ENCODE measurements at places on chromosomes 7 and 10. TPM values are rescaled to one million over a fixed set of nuclear protein-coding genes. Genes with fewer than 3 reads are reported as not detected.

PLEKHS1 gene
- not detected for total RNA-seq

DNA sequence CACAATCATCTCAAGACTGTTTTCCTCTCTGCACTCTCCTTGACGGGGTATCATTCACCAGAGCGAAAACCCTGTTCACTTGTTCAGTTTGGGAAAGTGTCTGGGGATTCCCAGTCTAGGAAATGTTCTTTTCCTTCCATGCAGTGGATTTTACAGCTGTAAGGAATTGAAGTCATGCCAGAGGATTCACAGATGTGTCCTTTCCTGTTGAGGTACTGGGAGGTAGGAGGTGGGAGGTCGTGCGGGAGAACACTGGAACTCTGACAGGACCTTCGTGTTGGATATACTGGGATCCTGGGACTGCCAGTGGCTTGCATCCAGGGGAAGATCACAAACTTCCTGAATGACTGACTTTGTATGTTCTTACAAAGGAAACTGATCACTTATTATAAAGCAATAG lies 185.5 kb downstream of the BMPER start:
- H3K36me3 ChIP-seq, result no peaks in the 10 kb centered on the region
- no peak overlapping the region for H3K4me3 ChIP-seq
- no peaks in the 10 kb centered on the region for H3K27me3 ChIP-seq
- no peak overlapping the region for H3K27ac ChIP-seq

- H3K4me3 ChIP-seq, result no peak overlapping the region
- DNase-seq, result no peak
- no peaks in the 10 kb centered on the region for H3K36me3 ChIP-seq
- no peaks in the 10 kb centered on the region for H3K27me3 ChIP-seq
- H3K4me1 ChIP-seq, result no peaks in the 10 kb centered on the region
Measured at GRCh38 chr7:51144178-51144577, 172.4 kb downstream of the COBL start.

DNA sequence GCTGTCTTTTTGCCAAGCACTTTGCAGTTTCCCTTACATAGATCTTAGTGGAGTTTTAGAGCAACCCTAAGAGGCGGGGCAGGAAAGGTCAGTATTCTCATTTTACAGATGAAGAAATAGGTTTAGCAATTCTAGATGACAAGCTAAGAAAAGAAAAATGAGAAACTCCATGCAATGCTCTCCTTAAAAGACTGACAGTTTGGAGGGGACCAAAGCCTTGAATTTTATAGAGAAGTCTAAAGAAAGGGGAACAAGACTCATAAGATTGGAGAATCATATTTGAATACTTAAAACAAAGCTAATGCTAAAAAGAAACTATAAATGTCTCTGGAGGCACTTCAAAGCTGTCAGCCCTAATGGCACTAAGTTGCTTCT lies 19.6 kb downstream of the CEP55 start:
- DNase-seq, result no peak
- H3K4me1 ChIP-seq, result no peaks in the 10 kb centered on the region
- no peaks in the 10 kb centered on the region for H3K36me3 ChIP-seq
- H3K27ac ChIP-seq, result no peak overlapping the region

- H3K4me1 ChIP-seq, result no peaks in the 10 kb centered on the region
- no peaks in the 10 kb centered on the region for H3K36me3 ChIP-seq
- no peaks in the 10 kb centered on the region for H3K27me3 ChIP-seq
- DNase-seq, result no peak
- no peak overlapping the region for H3K27ac ChIP-seq
Measured at GRCh38 chr7:49850921-49851613, 77.6 kb downstream of the VWC2 start.

GRCh38 chr7:55189146-55189766 lies 170.4 kb downstream of the EGFR start:
- H3K4me1 ChIP-seq, result no peaks in the 10 kb centered on the region
- peaks cover 3% of the 10 kb centered on the region for H3K27me3 ChIP-seq
- no peak for DNase-seq
- H3K36me3 ChIP-seq, result no peaks in the 10 kb centered on the region
- H3K4me3 ChIP-seq, result no peak overlapping the region
- H3K27ac ChIP-seq, result no peak overlapping the region

LRRD1 gene
- total RNA-seq, result not detected

SCART1 gene
- 1.4 TPM for total RNA-seq

- H3K4me3 ChIP-seq, result no peak overlapping the region
- H3K27me3 ChIP-seq, result no peaks in the 10 kb centered on the region
- DNase-seq, result no peak
Measured at GRCh38 chr10:57769298-57769697, 498.4 kb downstream of the IPMK start.

- no peaks in the 10 kb centered on the region for H3K4me1 ChIP-seq
- DNase-seq, result no peak
- no peaks in the 10 kb centered on the region for H3K27me3 ChIP-seq
- no peak overlapping the region for H3K4me3 ChIP-seq
- H3K36me3 ChIP-seq, result no peaks in the 10 kb centered on the region
- no peak overlapping the region for H3K27ac ChIP-seq
Measured at GRCh38 chr10:79161557-79161956, 92.8 kb downstream of the ZMIZ1 start.

GRCh38 chr10:11150879-11151415 lies 133.3 kb downstream of the CELF2 start:
- peaks cover 98% of the 10 kb centered on the region for H3K4me1 ChIP-seq
- no peaks in the 10 kb centered on the region for H3K27me3 ChIP-seq
- DNase-seq, result no peak

MBL2 gene
- total RNA-seq, result not detected

GRCh38 chr10:71705582-71705981 lies 14.0 kb downstream of the C10orf105 start:
- no peak overlapping the region for H3K27ac ChIP-seq
- no peaks in the 10 kb centered on the region for H3K27me3 ChIP-seq
- no peak for DNase-seq
- H3K4me3 ChIP-seq, result no peak overlapping the region
- peaks cover 16% of the 10 kb centered on the region for H3K4me1 ChIP-seq
- no peaks in the 10 kb centered on the region for H3K36me3 ChIP-seq

GRCh38 chr7:21243265-21243664 lies 184.6 kb upstream of the SP4 start:
- H3K27me3 ChIP-seq, result peaks cover 5% of the 10 kb centered on the region
- no peak overlapping the region for H3K27ac ChIP-seq
- no peaks in the 10 kb centered on the region for H3K4me1 ChIP-seq

ASB10 gene
- total RNA-seq, result not detected

DNA sequence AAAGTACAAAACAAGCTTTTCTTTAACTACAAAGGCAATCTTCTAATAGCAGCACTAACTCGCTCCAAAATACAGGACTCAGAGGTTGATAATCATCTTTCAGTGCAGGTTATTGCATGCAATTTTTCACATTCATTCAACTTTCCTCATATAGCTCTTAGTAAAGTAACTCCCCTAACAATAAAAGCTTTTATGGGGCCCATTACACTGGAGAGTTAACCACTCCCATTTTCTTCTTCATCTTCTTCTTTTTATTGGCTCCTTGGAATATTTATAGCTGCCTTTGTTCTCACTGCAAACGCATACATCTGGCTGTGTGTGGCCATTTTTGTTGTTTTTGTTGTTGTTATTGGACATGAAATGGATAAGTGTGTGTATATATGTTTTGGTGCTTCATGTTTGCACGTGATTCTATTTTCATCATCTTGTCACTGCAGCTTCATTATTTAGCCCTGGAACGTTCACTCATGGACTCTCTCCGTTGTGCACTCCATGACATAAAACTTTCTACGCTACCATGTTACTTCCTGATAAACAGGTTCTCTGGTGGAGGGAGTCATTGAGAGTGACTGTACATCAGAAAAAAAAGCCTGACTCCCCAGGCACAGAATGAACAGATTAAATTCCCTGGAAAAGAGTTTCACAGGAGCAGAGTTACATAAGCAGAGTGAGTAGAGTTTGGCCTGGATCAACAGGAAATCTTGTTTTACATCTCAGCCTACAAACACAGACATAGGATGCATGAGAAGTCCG lies 236.4 kb upstream of the SP4 start:
- H3K4me3 ChIP-seq, result no peak overlapping the region
- H3K36me3 ChIP-seq, result no peaks in the 10 kb centered on the region
- DNase-seq, result no peak
- H3K27ac ChIP-seq, result no peak overlapping the region
- no peaks in the 10 kb centered on the region for H3K4me1 ChIP-seq

DNA sequence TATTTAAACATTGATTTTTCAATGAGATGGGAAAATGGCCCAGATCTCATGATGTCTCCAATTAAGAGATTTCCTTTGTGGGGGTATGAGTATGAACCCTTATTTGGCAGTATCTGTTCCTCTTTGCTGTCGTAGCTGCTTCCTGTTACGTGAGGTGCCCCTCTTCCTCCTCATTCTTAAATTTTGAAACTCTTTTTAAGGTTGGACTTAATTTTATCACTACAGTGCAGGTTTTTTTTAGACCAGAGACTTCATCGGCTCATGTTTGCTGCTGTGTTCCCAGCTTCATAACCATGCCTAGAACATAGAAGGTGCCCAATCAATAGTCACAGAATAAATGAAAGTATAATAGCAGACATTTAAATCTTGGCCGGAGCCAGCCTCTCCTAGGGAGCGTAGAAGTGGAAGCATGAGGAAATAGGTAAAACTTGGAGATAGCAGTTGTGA lies 2.4 kb downstream of the MIOS start:
- H3K4me1 ChIP-seq, result peaks cover 47% of the 10 kb centered on the region
- no peak overlapping the region for H3K27ac ChIP-seq
- no peaks in the 10 kb centered on the region for H3K27me3 ChIP-seq
- peak overlapping the region; percentile 2 for H3K4me3 ChIP-seq
- H3K36me3 ChIP-seq, result peaks cover 4% of the 10 kb centered on the region
- peak; percentile 53 for DNase-seq

GRCh38 chr10:118569241-118569881 lies 26.1 kb downstream of the PRLHR start:
- no peaks in the 10 kb centered on the region for H3K36me3 ChIP-seq
- no peak for DNase-seq
- H3K27ac ChIP-seq, result no peak overlapping the region
- H3K4me1 ChIP-seq, result peaks cover 11% of the 10 kb centered on the region
- H3K4me3 ChIP-seq, result no peak overlapping the region

DNA sequence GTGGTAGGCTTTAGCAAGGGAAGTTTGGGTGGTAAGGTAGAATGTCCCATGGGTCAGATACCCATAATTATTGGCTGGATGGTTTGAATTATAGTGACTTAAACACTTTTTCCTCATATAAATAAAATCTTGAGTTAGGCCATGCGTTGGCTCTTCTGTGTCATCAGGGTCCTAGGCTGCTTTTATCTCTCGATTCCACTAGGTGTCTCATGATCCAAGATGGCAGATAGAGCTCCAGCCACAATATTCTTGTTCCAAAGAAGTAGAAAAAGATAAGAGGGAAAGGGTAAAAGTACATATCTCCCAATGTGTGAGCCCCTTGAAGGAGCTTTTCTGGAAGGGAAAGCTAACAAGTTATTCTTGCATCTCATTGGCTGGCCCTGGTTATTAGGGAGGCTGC lies 144.7 kb downstream of the GRK5 start:
- H3K27ac ChIP-seq, result no peak overlapping the region
- DNase-seq, result no peak
- no peaks in the 10 kb centered on the region for H3K27me3 ChIP-seq
- H3K4me1 ChIP-seq, result no peaks in the 10 kb centered on the region

ANKRD2 gene
- not detected for total RNA-seq

- peaks cover 3% of the 10 kb centered on the region for H3K4me1 ChIP-seq
- no peak overlapping the region for H3K4me3 ChIP-seq
- H3K27ac ChIP-seq, result no peak overlapping the region
Measured at GRCh38 chr7:116583653-116584052, 58.8 kb downstream of the CAV1 start.

DNA sequence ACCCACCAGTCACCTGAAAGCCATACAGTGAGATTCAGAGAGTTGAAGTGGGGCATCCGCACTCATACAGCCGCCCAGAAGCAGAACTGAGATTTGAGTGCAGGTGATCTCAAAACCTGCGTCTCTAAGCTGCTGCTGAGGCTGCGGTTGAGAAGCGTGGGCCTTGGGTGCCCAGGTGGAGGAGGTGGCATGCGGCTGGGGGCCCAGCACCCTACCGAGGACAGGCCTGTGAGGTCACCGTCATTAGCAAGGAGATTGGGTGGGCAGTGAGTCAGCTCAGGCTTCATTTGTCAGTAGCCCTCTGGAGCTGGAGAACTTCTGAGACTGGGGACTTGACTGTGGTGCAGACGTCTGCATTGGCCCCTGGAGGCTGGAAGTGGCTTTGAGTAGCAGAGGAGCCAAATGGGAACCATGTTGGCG lies 29.8 kb downstream of the ZMIZ1 start:
- H3K4me1 ChIP-seq, result peaks cover 22% of the 10 kb centered on the region
- H3K4me3 ChIP-seq, result no peak overlapping the region
- H3K27ac ChIP-seq, result no peak overlapping the region
- H3K27me3 ChIP-seq, result no peaks in the 10 kb centered on the region
- no peak for DNase-seq

PIP gene
- total RNA-seq, result not detected

SH2B2 gene
- 1.8 TPM for total RNA-seq

GRCh38 chr10:1545524-1545923 lies 191.8 kb downstream of the ADARB2 start:
- H3K4me3 ChIP-seq, result no peak overlapping the region
- no peak for DNase-seq
- no peaks in the 10 kb centered on the region for H3K36me3 ChIP-seq
- no peak overlapping the region for H3K27ac ChIP-seq
- H3K4me1 ChIP-seq, result no peaks in the 10 kb centered on the region

DNA sequence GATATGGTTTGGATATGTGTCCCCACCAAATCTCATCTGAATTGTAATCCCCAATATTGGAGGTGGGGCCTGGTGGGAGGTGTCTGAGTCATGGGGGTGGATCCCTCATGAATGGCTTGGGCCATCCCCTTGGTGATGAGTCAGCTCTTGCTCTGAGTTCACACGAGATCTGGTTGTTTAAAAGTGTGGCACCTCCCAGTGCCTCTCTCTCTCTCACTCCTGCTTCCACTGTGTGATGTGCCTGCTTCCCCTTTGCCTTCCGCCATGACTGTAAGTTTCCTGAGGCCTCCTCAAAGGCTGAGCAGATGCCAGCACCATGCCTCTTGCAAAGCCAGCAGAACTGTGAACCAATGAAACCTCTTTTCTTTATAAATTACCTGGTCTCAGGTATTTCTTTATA lies 4.8 kb upstream of the GCK start:
- H3K4me3 ChIP-seq, result no peak overlapping the region
- no peak for DNase-seq
- H3K36me3 ChIP-seq, result no peaks in the 10 kb centered on the region
- H3K27me3 ChIP-seq, result peaks cover 5% of the 10 kb centered on the region

- H3K27me3 ChIP-seq, result no peaks in the 10 kb centered on the region
- H3K4me3 ChIP-seq, result no peak overlapping the region
- H3K36me3 ChIP-seq, result no peaks in the 10 kb centered on the region
- no peaks in the 10 kb centered on the region for H3K4me1 ChIP-seq
- no peak overlapping the region for H3K27ac ChIP-seq
Measured at GRCh38 chr7:91570560-91570959, 306.3 kb downstream of the FZD1 start.

CPVL gene
- total RNA-seq, result 1.0 TPM

- peaks cover 6% of the 10 kb centered on the region for H3K36me3 ChIP-seq
- DNase-seq, result no peak
- no peaks in the 10 kb centered on the region for H3K27me3 ChIP-seq
- H3K27ac ChIP-seq, result no peak overlapping the region
- H3K4me1 ChIP-seq, result no peaks in the 10 kb centered on the region
- H3K4me3 ChIP-seq, result no peak overlapping the region
Measured at GRCh38 chr7:36627836-36628235, 96.5 kb downstream of the AOAH start.

GRCh38 chr7:107594961-107595737 lies 15.1 kb downstream of the BCAP29 start:
- peaks cover 8% of the 10 kb centered on the region for H3K36me3 ChIP-seq
- no peak overlapping the region for H3K4me3 ChIP-seq
